ENCODE measurements at places on chromosomes 13 and 19. TPM values are rescaled to one million over a fixed set of nuclear protein-coding genes. Genes with fewer than 3 reads are reported as not detected.

The RNF17 gene
- 0.86 TPM for total RNA-seq

The PLEKHA4 gene
- 6.0 TPM for total RNA-seq

The ANGPTL4 gene
- total RNA-seq = 0.64 TPM

The IFNL1 gene
- total RNA-seq = not detected

The TYROBP gene
- total RNA-seq = not detected

The PAK4 gene
- total RNA-seq = 6.8 TPM

The RTBDN gene
- not detected for total RNA-seq

The KLK14 gene
- not detected for total RNA-seq

The HSH2D gene
- not detected for total RNA-seq

The OR4F17 gene
- 0.32 TPM for total RNA-seq

The KCNN1 gene
- total RNA-seq = under 0.01 TPM

The PRR19 gene
- 0.86 TPM for total RNA-seq

The ZNF112 gene
- 8.6 TPM for total RNA-seq

The ZFR2 gene
- not detected for total RNA-seq

The ZNF540 gene
- 0.86 TPM for total RNA-seq

The NKPD1 gene
- total RNA-seq = under 0.01 TPM

The KLK15 gene
- not detected for total RNA-seq

The RFPL4AL1 gene
- total RNA-seq = not detected

The MYH14 gene
- not detected for total RNA-seq

DNA sequence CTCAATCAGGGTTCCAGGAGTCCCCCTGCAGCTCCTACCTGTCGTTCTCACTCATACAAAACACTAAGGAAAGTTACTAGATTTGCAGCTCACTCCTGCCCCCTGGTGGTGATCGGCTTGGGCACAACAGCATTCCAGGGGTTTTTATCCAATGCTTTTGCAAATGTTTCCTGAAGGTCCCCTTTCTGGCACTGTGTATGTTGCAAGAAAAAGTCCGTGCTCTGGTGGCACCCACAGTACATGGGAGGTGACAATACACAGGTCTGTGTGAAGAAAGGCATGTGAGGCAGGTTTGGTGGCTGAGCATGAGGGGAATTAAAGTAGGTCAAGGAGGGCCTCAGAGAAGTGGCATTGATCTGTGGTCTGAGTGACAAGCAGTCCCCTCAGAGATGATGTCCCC lies 8.6 kb upstream of the TYK2 start:
- DNase-seq = peak; percentile 81

DNA sequence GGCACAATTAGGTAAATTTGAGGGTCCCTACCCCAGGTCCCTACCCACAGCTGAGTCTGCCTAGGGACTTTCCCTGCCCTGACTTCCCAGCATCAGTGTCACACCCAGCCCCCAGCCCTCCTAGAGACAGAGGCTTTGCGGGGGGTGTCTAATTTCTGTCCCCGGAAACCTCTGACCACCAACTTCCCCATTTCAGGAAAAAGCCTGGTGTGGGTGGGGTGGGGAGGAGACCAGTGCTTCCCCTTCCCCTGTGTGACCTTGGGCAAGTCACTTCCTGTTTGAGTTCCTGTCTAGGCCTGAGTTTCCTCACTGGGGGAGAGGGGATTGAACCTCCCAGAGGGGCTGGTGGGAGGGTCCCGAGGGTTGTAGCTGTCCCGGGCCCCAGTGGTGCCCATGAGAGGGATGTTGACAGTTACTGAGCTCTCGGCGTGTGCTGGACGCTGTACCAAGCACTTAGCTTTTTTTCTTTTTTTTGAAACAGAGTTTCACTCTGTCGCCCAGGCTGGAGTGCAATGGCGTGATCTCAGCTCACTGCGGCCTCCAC lies 7.9 kb downstream of the VASP start:
- DNase-seq = no peak

DNA sequence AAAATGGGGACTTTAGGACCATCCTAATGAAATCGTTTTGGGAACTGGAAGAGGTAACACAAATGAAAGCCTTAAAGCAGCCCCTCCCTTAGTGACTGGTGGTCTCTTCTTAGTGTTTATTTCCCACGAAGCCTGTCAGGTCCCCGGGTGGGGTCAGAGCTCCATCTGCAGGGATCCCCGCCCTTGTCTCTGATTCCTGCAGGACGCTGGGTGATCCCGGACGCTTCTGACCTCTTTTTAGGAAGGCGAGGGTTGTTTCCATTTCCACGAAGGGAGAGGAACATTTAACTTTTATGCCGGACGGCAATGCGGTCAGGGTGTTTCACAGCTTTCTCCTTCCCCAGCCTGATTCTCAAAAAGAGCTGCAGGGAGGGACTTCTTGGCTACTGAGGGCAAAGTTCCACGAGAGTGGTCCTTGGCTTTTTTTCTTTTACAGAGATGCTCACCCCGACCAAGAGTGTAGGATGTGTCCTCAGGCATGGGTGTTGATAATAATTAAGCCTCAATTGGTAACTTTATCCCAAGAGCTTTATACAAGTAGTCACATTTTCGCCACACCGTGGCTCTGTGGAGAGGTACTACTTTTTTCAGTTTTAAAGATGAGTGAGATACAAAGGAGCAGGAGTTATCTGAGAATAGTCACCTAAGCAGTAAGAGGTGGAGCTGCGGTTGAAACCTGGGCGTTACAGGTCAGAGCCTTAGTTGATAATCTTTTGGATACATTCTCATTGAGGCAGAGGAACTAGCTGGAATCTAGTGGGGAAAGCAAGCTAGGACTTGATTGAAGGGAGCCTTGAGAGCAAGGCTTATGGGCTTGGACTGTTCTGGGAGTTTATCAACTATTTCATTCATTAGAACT lies 813 bp downstream of the ZNF284 start:
- peak; percentile 6 for DNase-seq

DNA sequence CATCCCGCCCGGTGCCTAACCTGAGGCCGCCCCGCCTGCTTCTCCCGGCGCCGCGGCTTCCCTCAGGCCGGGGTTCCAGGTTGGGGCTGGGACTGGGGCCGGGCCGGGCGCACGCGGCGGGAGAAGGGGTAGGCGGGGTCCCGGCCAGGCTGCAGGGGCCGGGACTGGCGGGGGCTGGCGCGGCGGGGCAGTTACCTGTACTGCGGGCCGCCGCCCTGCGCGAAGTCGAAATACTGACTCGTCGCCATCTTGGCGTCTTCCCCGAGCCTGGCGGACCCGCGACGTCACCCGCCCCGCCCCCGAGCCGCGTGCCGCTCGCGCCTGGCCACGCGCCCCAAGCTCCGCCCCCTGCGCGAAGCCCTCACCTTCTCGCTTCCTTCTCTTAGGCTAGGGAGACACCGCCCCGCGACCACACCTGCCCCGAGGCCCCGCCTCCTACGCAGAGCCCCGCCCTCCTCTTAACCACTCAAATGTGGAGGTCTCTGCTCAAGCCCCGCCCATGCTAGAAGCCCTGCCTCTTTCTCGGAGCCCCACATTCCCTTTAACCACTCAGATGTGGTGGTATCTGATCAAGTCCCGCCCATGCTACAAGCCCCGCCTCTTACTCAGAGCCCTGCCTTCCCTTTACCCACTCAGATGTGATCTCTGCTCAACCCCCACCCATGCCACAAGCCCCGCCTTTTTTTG lies at the start of gene ZFR2:
TSS of gene ZFR2 (minus strand) at position 269 of the 687 bp plus-strand sequence. CDS start at position 248, 21 bp downstream.
- no peak for DNase-seq

DNA sequence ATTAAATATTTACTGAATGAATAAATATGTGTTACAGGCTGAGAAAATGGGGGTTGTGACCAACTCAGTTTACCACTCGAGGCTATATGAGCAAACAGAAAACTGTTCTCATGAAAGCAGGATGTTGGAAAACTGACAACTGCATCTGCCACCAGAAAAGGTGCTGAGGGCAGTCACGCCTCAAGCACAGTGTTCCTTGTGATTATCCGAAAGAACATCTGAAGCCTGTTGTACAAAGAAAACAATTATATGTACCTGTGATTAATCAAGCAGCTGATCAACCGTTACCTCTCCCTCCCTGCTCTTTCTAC lies 6.2 kb upstream of the KLK13 start:
- no peak for DNase-seq

DNA sequence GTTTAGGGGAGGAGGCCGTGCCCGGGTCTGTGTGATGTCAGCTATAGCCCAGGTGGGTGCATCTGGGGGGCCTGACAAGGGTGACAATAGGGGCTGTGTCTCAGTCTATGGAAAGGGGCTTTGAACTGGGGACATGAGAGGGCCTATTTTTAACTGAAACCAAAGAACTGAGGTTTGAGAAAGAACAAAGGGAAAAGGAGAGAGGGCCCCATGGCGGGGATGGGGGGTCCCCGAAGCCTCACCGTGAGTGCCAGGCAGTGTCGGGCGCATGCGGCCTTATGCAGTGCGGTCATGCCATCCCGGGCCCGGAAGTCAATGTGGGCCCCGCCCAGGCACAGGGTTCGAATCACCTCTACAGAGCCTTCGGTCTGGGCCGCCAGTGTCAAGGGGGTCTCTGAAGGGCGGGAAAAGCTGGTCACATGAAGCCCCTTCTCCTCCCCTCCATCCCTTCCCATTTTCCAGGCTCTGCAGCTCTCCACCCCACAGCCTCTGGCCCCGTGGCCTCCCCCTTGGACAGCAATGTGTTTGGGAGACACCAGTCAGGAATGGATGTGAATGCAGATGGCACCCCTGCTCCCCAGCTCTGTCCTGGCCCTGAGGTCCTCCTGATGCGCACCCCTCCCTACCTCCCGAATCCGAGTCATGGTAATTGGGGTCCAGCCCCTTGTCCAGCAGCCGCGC lies 5.9 kb downstream of the SHANK1 start:
- DNase-seq = no peak

GRCh38 chr13:29125934-29126424 lies 305.8 kb downstream of the MTUS2 start:
- DNase-seq = no peak

DNA sequence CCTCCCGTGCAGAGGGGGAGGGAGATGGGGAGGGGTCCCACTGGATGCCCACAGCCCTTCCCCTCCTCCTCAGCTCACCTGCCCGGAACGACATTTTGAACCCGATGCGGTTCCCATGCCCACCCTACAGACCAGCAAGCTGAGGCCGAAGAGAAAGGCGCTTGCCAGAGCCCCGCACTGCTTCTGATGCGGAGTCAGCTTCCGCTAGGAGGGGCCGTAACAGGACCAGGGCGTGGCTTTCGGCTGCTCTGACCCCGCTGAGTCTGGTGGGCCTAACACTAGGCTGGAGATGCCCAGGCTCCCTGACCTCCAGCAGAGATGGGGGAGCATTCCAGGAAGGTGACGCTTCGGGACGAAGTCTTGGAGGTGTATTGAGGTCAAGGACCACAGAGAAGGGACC lies 6.7 kb downstream of the ONECUT3 start:
- DNase-seq = no peak

- DNase-seq = no peak
These were observed 8.1 kb upstream of the PTBP1 start for GRCh38 chr19:788983-789700.

DNA sequence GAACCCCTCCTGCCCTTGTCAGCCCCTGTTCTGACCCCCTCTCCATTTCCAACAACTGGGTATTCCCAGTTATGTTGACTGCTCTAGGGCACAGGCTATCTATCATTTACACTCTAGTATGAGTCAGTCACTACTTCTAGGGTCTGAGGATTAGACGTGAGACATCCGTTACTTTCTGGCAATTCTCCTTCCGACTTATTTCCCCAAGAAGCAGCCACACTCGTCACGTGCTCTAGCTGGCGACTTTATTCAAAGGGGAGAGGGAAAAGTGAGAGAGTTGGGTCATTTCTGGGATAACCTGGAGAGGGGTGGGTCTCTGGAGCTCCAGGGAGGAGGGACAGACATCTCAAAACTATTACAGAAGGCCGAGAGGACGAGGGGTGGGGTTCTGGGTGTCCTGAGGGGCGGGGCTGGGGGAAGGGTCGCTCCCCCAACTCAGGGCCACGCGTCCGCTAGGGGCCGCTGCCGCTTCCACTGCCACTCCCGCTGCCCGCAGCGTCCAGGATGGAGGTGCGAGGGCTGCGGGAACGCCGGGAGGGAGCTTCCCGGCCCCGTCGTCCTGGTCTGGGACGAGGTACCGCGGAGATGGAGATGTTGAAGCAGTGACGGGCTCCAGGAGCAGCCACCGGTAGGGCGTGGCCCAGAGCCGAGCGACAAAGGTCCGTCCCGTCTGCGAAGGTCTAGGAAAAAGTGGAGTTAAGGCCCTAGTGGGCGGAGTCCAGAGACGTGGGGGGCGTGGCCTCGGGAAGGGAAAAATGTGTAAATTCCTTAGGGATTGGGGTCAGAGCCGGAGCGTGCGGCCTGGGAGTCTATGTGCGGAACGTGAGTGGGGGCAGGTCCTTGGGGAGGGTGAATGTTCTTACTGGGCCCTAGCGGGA lies 8.9 kb downstream of the RTBDN start:
- peak; percentile 33 for DNase-seq

- no peak for DNase-seq
These were observed 113.4 kb downstream of the UBL3 start for GRCh38 chr13:29737061-29737460.

DNA sequence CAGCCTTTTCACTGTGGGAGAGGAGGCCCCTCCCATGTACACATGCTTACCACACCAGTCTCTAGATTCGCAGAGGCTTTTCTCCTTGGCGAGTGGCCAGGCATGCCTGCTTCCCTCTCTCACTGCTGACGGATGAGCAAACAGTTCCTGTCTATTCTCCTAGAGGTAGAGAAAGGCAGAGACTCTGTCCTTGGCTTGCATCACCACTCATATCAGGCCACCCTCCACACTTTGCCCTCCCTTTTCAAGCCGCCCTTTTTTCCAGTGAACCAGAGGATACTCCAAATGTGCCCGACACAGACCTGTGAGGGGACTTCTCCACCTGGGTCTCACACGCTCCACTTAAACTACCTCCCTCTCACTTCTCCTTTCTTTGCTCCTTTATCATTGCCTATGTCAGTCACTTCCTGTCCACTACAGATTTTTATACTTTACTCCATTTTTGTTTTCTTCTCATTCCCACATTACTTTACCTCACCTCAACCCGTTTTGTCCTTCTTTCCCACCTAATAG lies 284.6 kb downstream of the DNAJC15 start:
- peak; percentile 97 for DNase-seq

- DNase-seq = no peak
These were observed 5.5 kb upstream of the PSPN start for GRCh38 chr19:6381030-6381750.

DNA sequence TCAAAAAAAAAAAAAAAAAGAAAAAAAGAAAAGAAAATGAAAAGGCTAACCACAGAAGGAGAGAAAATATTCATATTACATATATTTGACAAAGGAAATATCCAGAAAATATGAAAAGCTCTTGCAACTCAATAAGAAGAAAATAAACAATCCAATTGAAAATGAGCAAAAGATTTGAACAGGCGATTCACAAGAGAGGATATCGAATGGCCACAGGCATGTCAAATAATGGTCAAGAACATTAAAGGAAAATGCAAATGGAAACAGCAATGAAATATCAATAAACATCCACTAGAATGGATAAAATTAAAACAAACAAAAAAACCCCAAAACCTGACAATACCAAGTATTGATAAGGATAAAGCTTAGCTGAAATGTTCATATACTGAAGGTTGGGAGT lies 8.1 kb downstream of the LGALS7 start:
- no peak for DNase-seq
